ENCODE measurements at places on chromosomes 13 and 19. TPM values are rescaled to one million over a fixed set of nuclear protein-coding genes. Genes with fewer than 3 reads are reported as not detected.

DNA sequence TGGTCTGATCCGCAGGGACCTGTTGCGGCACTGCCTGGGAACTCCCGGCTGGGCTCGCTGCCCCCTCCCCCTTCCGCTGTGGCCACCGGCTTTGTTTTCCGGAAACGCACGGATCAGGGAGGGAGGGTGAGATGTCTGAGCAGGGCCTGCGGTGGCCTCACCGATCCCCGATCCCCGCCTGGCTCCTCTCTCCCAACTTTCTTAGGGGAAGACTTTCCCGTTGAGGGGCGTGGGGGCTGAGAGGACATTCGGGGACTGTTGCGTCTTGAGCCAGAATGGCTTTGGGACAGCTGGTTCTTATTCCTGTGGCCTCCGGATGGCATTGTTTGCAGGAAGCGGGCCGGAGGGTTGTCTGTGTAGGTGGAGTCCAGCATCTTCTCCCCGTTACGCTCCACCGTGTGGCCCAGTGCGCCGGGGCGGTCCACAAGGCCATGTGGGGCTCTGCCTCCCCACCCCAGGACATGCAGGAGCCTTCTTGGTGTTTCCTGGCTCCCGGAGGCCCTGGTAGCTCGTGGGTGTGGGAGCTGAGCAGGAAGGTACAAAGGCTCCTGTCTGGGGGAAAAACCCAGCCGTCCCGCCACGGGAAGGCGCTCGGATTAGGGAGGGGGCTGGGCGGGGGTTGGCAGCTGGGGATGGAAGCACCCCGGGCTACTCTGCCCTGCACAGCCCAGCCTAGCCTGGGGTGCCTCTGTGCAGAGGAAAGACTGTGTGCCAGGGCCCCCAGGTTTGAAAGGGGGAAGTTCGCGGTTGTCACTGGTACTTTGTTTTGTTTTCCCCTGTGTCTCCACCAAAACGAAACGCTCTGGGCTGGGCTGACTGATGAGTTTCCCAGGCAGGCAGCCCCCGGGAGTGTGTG, 1.3 kb downstream of the CSNK1G2 start:
- H3K4me3 ChIP-seq = peak overlapping the region; percentile 97
- peaks cover 4% of the 10 kb centered on the region for H3K36me3 ChIP-seq
- no peaks in the 10 kb centered on the region for H3K27me3 ChIP-seq
- peak overlapping the region; percentile 95 for H3K27ac ChIP-seq
- DNase-seq = peak; percentile 81
- H3K4me1 ChIP-seq = peaks cover 23% of the 10 kb centered on the region

DNA sequence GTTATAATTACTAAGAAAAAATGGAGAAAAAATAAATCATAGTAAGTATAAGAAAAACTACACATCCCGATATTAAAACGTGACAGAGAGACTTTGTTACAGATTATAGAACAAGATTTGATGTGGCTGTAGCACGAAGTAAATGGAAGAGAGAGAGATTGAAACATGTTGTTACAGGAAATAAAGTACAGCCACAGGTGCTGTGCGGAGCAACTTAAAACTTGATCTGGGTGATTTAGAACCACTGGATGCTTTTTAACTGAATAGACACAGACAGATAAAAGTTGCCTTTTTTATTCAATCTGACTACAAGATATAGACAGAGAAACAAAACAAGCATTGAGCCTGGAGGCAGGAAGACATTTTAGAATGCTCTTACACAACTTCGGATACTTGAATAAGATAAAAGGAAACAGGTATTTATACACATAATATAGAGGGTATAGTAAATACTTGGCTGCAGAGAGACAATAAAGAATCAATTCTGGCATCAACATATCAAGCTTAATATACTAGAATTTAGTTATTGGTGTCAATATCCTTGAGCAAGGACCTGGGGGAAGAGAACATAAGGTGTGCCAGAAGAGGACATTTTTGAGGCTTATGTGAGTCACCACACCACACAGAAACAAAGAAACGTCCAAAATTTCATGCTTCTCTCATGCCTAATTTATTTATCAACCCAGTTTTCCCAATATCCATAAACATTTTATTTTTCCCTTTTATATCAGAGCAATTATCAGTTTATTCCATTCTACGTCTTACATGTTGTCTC, 548.5 kb downstream of the SLITRK1 start:
- no peaks in the 10 kb centered on the region for H3K36me3 ChIP-seq
- DNase-seq = no peak
- H3K4me1 ChIP-seq = no peaks in the 10 kb centered on the region
- no peak overlapping the region for H3K4me3 ChIP-seq
- no peaks in the 10 kb centered on the region for H3K27me3 ChIP-seq

GRCh38 chr13:36862002-36862685, 43.1 kb downstream of the RFXAP start:
- peak overlapping the region; percentile 11 for H3K4me3 ChIP-seq
- H3K36me3 ChIP-seq = no peaks in the 10 kb centered on the region
- H3K27me3 ChIP-seq = peaks cover 38% of the 10 kb centered on the region
- no peak for DNase-seq
- H3K4me1 ChIP-seq = peaks cover 11% of the 10 kb centered on the region

The TNNT1 gene
- not detected for total RNA-seq

The IGFLR1 gene
- total RNA-seq = 63.0 TPM

The ZNF844 gene
- 9.1 TPM for total RNA-seq

Data from activated naive CD8-positive, alpha-beta T cell treated with anti-CD3 and anti-CD28 coated beads, Interleukin-2, amount 10 ng/mL, durations not matched to agents 7 days and 5 days (primary cell).